Stimulated activated CD8-positive, alpha-beta memory T cell treated with anti-CD3 and anti-CD28 coated beads, Interleukin-4, amount 100 ng/mL, for 4 hours (primary cell): ENCODE measurements at places on chromosomes 3 and 15.

DNA sequence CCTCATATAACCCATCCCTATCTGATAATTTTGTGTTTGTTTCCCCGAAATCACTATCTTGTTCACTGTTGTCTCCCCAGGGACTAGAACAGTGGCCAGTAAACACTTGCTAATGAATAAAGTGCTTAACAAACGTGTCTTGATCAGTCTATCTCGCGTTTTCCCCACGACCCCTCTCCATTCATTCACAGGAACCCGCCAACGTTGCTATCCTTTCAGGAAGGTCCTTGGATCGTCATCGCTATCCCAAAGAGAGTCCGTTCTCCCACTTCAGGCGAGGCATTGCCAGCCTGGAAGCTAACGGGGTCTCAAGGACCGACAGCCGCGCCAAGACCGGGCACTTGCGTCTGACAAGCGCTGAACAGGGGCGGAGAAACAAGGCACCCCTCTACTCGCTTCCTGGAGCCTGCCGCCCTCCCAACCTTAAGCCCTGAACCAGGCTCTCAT lies 344 bp downstream of the LINS1 start:
- no peak for DNase-seq

GRCh38 chr3:33149342-33149741 lies 35.5 kb downstream of the CRTAP start:
- DNase-seq, result no peak

DNA sequence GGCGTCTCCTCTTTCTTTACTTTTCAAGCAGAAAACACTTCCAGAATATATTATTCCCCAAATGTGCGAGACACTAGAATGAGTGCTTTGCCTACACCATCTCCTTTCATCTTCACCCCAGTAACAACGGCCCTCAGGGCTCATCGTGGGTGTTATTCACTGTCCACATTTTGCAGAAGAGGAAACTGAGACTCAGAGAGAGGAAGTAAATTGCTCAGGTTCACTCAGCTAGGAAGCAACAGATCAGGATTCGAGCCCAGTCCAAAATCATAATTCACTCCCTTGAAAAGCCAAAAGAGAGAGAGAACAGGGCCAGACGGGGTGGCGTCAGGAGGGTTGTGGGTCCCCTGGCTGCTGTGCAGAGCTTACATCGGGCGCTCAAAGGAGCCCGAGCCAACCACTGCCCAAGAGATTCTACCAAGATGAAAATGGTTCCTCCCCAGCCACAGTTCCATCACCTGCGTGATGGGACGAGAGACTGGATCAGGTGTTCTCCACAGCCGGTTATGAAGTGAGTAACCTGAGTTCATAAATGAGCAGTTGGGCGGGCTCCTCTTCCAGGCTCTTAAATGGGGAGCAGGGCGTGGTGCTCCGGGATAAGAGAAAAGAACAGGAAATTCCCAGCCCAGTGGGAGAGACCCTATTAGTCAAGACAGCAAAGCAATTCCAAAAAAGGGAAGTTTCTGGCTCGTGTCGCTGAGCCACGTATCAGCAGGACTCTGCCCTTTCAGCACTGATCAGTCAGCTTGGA lies 48.6 kb upstream of the FLNB start:
- no peak for DNase-seq

- no peak for DNase-seq
These were observed 739.9 kb upstream of the NR2F2 start for GRCh38 chr15:95590533-95591044.

DNA sequence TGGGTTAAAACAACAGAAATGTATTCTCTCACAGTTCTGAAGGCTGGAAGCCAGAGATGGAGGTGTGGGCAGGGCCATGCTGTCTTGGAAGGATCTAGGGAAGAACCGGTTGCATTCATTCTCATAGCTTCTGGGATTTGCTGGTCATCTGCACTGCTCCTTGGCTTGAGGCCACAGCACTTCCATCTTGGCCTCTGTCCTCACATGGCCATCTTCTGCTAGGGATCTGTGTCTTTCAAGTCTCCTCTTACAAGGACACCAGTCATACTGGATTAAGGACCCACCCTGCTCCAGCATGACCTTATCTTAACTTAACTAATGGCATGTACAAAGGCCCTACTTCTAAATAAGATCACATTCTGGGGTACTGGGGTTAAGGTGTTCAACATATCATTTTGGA lies 47.7 kb downstream of the RPLP1 start:
- no peak for DNase-seq

DNA sequence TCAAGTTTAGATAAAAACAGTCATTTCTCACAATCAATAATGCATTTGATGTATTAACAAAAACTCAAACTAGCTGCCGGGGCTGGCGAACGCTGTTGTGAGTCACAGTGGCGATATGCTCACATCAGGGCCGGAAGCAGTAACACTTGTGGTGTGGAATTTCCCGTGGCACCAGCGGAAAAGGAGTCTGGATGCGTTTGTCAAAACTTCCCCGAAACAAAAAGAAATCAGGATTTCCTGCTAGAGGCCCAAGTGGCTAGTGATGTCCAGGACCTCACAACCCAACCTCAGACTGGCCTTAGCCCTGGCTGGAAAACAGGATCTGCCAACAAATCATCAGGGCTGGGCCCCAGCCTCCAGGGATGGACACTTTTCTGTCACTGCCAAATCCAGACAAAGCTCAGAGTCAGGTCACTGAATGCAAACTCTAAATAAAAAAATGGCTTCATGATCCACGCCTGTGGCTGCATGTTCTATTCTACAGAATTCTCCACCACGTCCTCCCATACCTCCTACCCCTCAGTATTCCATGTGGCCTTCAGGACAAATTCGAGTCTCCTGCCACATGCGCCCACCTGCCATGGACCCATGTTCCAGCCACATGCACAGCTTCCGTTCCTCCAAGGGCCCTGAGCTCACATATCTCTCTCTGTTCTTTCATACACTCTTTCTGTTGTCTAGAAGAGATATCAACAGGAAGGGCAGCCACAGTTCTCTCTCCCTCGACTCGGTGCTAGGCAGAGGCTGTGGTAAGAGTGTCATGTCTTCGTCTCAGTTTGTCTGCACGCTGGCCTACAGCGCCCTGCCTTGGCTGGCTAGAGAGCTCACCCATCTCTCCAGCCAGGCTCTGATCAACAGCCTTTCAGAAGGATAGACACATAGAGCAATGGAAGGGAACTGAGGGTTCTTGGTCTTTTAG lies 35.4 kb downstream of the EHD4 start:
- DNase-seq, result peak; percentile 40

DNA sequence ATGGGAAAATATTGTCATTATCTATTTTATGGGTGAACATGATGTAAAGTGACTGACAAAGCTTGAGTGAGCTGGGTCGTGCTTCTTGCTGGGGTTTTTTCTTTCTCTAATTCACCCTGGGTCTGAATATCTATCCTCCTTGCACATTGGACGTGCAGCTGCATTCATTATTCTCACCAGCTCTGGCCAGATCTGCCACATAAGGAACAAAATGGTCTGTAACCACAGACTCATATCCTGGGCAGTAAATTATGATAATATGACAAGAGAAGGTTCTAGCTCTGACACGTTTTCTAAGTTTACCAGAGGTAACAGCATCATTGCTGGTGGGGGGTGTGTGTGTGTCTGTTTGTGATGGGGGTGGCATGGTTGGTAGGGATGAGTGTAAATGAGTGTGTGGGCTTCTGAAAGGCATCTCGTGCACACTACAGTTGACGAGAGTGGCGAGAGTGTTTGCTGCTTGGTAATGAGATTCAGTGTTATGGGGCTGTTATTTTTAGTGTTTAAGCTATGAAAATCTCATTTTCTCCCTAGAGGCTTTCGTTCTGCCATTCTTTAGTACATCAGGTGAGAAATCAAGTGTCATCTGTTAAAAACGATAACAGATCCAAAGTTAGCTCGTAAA lies 418.4 kb downstream of the PDCD6IP start:
- DNase-seq, result no peak

DNA sequence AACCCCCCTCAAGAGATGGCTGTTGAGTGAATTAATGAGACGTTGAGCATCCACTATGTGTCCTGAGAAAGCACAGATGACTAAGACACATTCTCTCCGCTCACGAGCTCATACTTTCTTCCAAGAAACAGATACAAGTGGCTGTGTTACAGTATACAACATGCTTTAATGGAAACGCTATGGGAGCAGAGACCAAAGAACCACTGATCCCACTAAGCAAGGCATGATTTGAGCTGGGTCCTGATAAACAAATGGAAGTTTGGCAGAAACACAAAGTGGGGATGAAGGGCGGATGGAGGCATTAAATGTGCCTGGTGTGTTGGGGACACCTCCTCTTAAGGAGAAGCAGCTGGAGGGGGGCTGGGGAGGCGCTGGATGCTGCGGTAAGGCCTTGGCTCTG lies 129.4 kb downstream of the UACA start:
- no peak for DNase-seq

DNA sequence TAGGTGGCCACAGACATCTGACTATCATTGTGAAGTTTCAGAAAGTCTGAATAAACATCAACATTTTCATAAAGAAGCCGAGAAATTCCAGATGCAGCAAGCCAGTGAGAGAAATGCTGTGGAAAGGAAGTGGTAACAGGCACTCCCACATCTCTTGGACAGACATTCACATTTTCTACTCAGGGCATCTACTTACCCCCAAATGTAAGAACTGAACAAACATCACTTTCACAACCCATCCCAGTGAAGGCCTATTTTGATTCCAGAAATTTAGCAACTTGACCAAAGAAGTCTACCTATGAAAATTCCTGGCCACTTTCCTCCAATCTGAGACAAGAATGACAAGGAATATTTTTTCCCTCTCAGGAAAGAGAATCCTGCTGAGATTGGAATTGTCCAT lies 224.8 kb upstream of the DCBLD2 start:
- DNase-seq, result no peak

GRCh38 chr3:193903966-193904365 lies 232.0 kb upstream of the HES1 start:
- no peak for DNase-seq

- no peak for DNase-seq
These were observed 1.6 kb upstream of the TTLL3 start for GRCh38 chr3:9808345-9809037.

DNA sequence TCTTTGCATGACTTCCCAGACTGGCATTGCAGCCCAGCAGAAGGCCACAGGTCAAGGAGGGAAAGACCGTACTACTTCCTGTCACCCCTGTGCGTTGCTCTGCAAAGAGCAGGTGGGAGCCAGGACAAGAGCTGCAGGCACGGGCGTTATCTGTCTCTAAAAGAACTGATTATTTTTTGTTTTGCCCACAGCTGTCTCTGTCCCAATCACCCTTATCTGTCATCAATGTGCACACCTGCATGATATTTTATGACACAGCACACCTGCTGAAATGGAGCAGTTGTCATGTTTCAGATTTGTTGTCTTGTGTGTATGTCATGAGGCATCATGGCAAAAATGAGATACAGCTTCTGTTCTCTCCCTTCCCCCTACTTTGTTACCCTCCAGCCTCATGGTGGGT lies 58.8 kb downstream of the SLCO3A1 start:
- no peak for DNase-seq
